ENCODE measurements at places on chromosomes 3 and 15.

DNA sequence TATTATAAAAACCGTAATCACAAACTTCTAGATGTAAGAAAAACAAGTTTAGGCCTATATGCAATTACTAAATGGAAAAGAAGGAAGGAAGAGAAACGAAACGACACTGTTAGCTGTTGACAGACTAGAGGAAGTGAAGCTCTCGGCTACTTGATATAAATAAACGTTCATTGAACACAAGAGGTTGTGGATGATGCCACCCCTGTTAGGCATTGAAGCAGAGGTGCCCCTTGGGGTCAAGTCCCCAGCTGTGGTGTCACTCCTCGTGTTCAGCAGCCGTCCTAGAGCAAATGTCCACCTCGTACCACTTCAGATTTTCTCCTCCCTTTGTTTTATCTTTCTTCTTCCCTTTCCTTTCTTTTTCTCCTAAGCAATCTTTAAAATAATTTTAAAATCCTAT, 146.5 kb upstream of the UBE2E1 start:
- no peak for DNase-seq

GRCh38 chr3:195153130-195153529, 117.8 kb downstream of the XXYLT1 start:
- DNase-seq: no peak

DNA sequence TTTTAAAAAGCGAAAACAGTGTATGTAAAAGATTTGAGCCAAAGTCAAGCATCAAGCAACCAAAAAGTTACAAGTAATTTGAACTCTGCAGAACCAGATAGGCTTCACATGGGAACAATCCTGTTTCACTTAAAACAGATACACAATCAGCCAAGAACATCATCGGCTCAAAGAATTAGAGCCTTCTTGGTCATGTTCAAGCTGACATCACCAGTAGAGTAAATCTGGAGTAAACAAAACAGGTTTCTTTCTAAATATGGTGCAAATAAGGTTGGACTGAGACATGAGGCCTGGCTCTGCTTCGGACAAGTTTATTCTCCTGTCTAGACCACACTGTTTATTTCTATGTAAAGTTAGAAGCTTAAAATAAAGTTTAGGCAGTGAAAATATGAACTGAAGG, 116.0 kb downstream of the GMNC start:
- DNase-seq: no peak

GRCh38 chr3:7144697-7145308, 283.9 kb downstream of the GRM7 start:
- no peak for DNase-seq

- DNase-seq: no peak
Measured at GRCh38 chr3:9508781-9509180, 44.8 kb downstream of the LHFPL4 start.

DNA sequence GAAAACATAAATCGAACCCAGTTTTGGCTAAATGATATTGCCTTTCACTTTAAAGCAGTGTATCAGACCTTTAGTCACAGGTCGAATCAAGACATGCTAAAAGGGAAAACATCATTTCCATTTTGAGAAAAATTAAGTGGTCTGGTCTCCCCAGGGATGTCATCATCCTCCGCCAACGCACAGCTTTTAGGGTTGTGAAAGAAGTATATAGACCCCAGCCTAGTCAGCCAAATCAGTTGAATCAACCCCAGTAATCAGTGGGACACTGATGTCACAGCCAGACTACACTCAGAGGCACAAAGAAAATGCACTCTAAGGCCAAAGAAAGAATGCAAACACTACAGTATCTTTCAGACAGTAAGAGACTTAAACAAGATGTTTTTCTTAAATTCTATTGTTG, 187.4 kb downstream of the ZIC4 start:
- DNase-seq: no peak

DNA sequence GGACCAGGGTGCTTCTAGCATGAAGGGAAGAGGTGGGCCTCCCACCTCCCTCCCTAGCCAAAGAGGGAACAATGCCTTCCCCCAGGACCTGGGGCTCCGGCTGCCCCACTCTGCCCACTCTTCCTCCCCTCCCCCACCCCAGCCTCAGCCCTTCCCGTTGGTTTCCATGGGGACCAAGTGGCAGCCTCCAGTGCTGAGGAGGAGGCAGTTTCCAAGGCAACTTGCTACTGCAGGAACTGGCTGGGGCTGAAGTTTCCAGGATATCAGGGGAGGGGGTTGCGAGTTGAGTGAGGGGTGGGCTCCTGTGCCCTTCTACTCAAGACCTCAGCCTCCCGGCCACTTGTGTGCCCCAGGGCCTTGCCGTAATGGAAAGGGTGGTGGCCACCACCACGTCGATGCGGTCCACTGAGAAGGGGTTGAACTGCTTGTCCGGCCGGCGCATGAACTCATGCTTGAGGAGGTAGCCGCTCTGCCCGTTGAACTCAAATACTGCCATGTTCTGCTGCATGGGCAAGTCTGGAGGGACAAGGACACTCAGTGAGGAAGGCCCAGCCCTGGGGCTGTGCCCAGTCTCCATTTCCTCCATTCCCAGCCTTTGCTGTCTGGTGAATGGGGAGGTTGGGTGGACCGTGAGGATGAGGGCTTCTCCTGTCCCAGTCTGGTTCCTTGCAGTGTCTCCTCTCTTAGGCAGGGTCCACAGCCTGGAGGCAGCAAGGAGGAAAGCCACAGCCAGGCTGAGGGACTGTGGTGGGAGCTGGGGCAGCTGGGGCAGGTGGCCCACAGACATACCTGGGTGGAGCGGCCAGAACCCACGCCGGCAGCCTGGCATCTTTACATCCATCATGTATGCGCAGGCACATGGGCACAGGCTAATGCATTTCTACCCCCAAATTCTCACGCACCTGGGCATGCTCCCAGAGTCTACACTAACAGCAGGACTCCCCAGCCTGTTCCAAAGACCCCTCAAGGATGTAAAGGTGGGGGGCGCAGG, 11.3 kb upstream of the ANKRD63 start:
- DNase-seq: no peak

- DNase-seq: no peak
Measured at GRCh38 chr3:53816425-53816824, 29.8 kb downstream of the CHDH start.

All from NCI-H524 treated with DMSO at 0.1 percent for 48 hours (cell line).